ENCODE measurements at places on chromosomes 11 and 22.

DNA sequence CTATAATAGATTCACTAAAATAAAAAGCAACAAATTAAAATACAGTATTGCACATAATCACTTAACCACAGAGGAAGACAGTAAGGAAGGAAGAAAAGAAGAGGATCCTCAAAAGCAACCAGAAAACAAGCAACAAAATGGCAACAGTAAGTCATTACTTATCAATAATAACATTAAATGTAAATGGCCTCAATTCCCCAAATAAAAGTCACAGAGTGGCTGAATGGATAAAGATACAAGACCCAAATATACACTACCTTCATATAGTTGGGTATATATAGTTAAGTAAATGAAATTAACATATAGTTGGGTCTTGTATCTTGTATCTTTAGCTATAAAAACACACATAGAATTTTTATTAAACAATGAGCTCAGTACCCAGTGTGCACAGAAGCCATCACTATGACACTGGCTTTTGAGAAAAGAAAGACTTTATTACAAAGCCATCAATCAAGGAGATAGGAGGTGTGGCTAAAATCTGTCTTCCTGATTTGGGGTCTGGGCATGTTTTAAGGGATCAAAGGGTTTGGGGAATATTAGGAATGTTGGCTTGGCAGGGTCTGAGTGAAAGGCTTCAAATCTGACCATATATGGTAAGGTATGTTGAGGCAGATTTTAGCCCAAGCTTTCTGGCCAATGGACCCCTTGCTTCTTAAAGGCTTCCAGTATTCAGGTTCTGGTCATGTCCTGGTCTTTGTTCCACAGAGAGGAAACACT, 13.4 kb upstream of the GLYAT start:
- DNase-seq, result no peak

DNA sequence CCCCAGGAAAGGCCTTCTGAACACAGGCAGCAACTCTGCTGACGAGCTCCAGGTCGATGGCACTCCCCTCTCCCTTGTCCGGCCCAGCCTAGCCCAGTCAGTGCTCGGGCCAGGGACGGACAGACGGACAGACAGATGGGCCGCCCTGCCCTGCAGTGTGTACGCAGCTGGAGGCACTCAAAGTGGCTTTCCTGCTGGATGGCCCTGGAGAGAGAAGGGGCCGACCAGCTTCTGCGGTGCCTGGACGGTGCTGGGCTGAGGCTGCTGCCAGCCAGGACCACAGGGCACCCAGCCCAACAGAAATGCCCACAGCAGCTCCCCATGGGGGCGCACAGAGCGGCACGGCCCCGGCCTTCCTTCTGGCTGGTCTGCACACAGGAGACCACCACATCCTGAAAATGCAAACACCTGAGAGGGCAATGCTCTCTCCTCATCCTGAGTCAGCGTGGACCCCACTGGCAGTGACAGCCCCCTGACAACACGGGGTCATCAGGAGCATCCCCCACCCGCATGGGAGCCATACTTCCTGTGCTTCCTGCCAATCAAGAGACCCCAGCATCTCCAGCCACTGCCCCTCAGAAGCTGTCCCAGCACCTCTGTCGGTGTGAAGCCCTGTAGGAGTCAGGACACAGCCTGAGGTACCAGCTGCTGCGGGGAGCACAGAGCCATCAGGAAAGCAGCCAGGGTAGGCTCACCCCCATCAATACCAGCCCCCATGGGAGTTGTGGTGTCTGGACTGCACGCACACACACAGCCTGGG, 692 bp upstream of the MOB2 start:
- no peak for DNase-seq

DNA sequence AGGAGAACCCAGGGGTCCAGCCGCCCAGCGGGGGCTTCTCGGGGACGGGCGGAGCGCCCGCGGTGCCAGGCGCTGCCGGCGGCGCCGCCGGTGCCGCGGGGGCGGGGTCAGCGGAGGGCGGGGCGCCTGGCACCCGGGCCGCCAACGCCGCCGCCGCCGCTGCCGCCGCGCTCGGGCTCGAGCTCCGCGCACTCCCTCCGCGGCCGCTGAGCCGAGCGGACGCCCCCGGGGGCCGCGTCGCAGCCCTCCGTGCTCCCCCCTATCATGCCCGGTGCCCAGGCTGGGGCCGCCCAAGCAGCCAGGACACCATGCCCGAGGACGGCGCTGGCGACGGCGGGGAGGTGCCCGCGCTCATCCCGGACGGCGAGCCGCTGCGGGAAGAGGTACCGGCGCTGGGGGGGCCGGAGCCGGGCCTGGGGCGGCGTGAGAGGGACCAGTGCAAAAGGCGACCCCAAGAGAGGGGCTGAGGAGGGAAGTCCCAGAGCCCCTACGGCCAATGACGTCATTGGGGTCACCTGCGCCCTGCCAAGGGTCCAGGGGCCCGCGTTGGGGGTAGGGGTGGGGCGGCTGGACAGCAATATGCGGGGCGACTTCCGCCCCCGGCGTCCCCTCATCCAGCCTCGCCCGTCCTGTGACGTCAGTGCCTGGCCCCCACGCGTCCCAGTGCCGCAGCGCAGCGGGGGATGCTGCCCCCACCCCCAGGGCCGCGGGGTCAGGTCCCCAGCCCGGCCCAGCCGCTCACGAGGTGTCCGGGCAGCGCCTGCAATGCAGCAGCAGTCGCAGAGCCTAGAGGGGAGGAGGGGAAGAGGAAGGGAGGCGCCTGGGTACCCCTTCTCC, at the start of gene TMEM151A:
TMEM151A (plus strand) TSS at position 189 of the 837 bp plus-strand sequence; CDS start at position 309, 120 bp downstream.
- DNase-seq, result no peak

DNA sequence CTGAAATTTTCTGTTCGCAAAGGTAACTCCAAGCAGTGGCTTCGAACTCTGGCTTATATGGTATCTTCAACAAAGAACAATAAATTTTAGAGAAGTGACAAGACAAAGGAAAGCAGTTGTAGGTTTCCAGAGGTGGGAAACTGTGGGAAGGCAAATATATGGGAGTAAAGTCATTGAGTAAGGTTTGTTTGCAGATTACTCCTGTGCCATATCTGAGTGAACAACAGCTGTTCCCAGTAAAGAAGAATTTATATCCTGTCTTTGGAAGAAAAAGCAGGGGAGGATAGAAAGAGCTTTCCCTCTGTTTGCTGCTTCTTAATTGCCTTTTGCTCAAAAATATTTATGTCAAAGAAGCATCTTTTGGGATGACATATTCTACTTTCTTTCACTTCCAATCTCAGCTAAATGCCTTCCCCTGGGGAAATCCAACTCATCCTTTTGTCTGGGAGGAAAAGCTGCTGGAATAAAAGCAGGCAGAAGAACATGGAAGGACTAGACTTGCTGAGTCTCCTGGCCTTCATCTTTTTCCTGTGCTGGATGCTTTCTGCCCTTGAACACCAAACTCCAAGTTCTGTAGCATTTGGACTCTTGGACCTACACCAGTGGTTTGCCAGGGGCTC, 10.4 kb upstream of the RCN1 start:
- no peak for DNase-seq

GRCh38 chr11:97963528-97964331, 1057.0 kb upstream of the CNTN5 start:
- no peak for DNase-seq

DNA sequence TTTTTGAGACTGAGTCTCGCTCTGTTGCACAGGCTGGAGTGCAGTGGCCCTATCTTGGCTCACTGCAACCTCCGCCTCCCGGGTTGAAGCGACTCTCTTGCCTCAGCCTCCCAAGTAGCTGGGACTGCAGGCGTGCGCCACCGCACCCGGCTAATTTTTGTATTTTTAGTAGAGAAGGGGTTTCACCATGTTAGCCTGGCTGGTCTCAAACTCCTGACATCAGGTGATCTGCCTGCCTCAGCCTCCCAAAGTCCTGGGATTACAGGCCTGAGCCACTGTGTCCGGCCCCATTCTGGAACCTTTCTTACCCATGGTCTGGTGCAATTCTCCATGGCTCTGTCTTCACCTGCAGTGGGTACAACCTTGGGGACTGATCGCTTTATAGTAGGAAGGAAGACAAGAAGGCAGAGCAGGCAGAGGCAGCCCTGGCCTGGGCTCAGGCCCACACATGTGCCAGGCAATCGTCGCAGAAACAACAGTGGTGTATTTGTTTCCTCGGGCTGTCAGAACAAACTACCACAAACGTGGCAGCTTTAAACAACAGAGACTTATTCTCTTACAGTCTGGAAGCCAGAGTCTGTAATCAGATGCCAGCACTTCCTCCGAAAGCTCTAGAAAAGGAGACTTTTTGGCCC, 4.0 kb upstream of the PTGDR2 start:
- DNase-seq, result no peak

DNA sequence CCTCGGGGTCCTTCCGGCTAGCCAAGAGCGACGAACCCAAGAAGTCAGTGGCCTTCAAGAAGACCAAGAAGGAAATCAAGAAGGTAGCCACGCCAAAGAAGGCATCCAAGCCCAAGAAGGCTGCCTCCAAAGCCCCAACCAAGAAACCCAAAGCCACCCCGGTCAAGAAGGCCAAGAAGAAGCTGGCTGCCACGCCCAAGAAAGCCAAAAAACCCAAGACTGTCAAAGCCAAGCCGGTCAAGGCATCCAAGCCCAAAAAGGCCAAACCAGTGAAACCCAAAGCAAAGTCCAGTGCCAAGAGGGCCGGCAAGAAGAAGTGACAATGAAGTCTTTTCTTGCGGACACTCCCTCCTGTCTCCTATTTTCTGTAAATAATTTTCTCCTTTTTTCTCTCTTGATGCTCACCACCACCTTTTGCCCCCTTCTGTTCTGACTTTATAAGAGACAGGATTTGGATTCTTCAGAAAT, 1.9 kb upstream of the GCAT start:
- no peak for DNase-seq

DNA sequence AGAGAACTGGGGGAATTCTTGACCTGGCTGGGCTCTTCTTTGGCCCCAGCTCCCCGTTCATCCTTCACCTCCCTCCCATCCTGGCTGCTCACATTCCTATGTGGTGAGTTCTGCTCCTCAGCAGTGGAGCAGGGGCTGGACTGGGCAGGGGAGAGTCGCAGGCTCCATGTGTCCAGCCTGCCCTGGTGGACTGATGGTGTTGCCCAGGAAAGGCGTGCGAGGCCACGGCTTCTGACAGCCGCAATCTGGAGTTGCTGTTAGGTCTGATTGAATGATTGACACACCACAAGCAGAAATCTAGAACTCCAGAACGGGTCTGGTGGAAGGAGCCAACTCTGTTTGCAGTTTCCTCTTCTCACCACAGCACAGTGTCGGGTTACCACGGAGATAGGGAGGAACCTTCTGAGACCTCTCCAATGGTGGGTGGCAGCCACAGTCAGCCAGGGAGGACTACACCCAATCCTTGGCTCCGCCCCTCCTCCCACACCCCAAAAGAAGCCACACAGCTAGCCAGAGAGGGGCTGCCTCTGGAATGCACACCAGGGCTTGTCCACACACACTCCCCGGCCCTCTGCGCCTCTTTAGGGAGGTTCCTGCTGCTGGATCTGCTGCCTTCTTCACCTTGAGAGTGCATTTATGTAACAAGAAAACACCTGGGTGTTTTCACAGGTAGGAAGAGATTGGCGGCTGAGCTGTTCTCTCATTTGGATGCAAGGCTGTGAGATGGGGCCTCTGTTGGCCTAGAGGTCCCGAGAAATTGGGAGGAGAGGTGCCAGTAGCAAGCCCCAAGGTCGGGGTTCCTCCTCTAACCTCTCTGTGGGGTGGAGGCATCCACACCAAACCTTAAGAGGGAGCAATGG, 56.4 kb upstream of the CD44 start:
- peak; percentile 87 for DNase-seq

- DNase-seq, result no peak
Observed at GRCh38 chr11:114307524-114308203, 11.5 kb downstream of the NNMT start.

DNA sequence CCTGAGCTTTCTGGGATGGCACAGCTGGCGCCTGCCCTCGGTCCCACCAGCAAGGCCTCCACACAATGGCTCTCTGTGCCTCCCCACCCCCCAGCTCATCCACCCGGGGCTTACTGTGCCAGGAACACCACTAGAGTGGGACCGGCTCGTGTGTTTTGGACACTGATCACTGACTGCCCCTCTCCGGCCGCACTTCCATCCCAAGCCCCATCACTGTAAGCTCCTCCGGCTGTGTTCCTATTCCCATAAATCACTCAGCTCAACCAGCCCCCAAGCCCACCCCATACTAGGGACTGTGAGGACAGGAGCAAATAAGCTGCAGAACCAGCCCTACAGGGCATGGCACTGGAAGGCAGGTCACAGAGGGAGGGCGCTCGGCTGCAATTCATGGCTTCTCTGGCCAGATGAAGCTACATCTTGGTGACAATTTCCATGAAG, 7.3 kb downstream of the APBB1 start:
- DNase-seq, result no peak

- no peak for DNase-seq
Observed at GRCh38 chr11:47268448-47269001, 1.4 kb upstream of the MADD start.

GRCh38 chr11:82003671-82004515, 729.8 kb downstream of the FAM181B start:
- DNase-seq, result no peak

- DNase-seq, result no peak
Observed at GRCh38 chr11:13596611-13597326, 71.7 kb upstream of the FAR1 start.

DNA sequence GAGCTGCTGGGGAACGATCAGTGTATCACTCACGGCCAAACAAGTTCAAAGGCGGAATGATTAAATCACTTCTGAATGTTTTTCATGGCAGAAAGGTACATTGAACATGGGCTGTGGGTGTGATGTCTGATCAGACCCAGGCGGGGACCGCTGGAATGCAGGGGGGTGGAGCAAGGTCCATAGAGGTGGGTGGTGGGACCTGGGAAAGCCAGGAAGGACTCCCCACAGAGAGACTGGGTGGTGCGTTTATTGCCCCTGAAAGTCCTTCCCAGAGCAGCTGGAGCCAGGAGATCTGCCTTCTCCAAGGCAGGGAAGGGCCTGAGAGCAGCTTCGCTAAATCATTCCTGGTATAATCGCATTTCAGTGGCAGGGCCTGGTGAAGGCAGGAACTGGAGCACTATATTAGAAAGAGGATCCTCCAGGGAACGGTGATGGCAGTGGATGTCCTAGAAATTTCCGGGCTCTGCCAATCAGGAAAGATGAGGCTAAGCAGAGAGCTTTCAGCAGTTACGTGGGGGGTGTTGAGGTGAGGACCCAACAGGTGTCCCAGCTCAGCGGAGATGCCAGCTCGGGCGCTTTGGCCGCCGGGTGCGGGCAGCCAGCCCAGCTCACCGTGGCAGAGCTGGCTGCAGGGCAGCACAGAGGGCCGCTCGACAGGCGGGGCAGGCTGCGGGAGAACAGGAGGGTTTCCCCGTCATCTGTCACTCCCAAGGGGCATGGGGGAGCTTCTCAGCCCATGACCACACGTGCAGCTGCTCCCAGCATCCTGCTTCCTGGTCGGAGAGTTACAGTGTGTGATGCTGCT, 271.7 kb downstream of the CTTN start:
- no peak for DNase-seq

- DNase-seq, result no peak
Observed at GRCh38 chr22:40009951-40010671, 15.4 kb downstream of the FAM83F start.

DNA sequence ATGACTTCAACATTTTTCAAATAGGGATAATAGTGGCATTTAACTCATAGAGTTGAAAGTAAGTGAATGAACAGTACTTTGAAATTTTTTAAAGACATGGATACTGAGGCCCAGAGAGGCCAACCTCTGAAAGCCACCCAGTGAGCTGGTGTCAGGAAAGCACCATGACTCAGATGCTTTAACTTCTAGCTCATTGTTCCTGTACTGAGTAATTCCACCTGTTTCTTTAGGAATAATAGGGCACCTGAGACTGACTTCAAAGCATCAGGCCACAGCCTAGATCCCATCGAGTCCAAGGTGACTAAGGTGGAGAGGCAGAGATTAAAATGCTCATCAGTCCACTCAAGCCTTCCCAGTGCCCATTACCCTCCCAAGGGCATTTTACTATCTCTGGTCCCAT, 491.8 kb upstream of the TENM4 start:
- DNase-seq, result no peak
